CD4-positive, CD25-positive, alpha-beta regulatory T cell (primary cell): ENCODE measurements at places on chromosomes 2 and 18. TPM values are rescaled to one million over a fixed set of nuclear protein-coding genes. Genes with fewer than 3 reads are reported as not detected.

- H3K27ac ChIP-seq = no peak overlapping the region
- no peaks in the 10 kb centered on the region for H3K27me3 ChIP-seq
- no peaks in the 10 kb centered on the region for H3K4me1 ChIP-seq
These were observed 1288.0 kb upstream of the ZEB2 start for GRCh38 chr2:145807968-145808367.

DNA sequence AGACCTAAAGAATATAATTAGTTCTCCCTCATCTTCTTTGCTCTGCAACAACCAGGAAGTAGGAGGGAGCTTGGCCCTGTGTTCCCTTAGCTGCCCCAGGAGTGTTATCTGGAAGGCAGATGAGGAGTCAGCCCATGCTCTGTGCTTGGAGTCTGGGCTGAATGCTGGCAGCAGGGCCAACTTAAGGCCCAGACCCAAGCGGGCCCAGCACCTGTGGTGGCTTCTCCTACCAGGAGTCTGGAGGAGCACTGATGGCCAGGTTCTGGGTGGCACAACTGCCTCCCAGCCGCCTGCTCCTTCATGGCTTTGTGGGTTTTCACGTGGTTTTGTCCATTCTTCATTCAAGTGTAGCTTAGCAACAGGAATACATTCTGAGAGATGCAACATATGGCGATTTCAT, 1910.7 kb upstream of the LRRTM1 start:
- H3K27ac ChIP-seq = no peak overlapping the region
- DNase-seq = no peak
- no peak overlapping the region for H3K4me3 ChIP-seq
- H3K4me1 ChIP-seq = no peaks in the 10 kb centered on the region
- no peaks in the 10 kb centered on the region for H3K27me3 ChIP-seq

AKAIN1 gene
- not detected for total RNA-seq

DNA sequence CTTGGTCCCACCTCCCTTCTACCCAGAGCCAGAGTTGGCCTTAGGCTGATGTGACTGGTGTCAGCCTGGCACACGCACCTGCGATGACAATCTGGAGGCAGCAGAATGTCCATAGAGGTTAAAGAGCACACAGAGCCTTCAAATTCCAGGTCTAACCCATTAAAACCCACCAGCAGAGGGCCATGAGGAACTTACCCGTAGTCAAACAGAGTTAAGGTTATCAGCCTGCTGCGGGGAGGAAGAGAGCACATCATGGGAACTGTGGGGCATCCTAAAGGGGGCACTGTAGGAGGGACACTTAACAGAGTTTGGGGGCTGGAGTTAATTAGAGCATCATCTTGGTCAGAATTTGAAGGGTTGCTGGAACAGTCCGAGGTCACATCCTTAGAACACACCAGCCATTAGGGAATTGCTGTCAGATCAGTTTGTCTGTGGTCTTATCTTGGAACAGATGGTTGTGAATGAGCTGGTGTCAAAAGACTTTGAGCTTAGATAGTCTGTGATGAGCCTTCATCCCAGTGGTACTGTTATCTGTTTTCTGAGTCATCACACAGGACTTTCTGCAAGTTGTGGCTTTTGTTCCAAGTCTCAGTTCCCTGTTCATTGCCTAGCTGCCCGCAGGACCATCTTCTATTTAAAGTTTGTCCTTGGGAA, 248.6 kb downstream of the LOXHD1 start:
- H3K4me1 ChIP-seq = no peaks in the 10 kb centered on the region
- no peaks in the 10 kb centered on the region for H3K36me3 ChIP-seq
- no peak overlapping the region for H3K4me3 ChIP-seq
- H3K27ac ChIP-seq = no peak overlapping the region

GRCh38 chr2:98118161-98118560, 31.2 kb downstream of the VWA3B start:
- H3K27me3 ChIP-seq = peaks cover 13% of the 10 kb centered on the region
- no peaks in the 10 kb centered on the region for H3K36me3 ChIP-seq
- no peaks in the 10 kb centered on the region for H3K4me1 ChIP-seq

GRCh38 chr2:233492078-233492477, 74.5 kb downstream of the USP40 start:
- no peak overlapping the region for H3K27ac ChIP-seq
- peaks cover 19% of the 10 kb centered on the region for H3K36me3 ChIP-seq
- no peaks in the 10 kb centered on the region for H3K4me1 ChIP-seq

ZNF396 gene
- not detected for total RNA-seq

DNA sequence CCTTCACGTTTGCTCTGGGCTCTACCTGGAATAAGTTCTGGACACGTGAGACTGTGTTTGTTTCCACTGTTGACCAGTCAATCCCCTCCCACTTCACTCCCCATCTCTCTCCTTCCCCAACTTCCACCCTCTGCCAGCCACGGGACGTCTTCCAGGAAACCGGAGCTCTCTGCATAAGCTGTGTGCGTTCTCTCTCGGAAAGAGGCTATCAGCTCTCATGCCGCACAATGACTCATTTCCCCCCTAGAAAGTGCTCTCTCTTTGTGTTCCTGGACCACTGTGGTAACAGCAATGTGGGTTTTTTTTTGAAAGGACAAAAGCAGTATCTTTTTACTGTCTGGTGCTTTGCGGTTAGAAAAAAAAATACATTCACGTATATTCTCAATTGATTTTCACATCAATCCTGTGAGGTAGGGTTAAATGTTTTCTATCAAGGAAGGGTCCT, 10.2 kb downstream of the PROKR1 start:
- H3K36me3 ChIP-seq = no peaks in the 10 kb centered on the region
- H3K27ac ChIP-seq = no peak overlapping the region
- no peak for DNase-seq
- peaks cover 20% of the 10 kb centered on the region for H3K27me3 ChIP-seq
- peaks cover 12% of the 10 kb centered on the region for H3K4me1 ChIP-seq

DNA sequence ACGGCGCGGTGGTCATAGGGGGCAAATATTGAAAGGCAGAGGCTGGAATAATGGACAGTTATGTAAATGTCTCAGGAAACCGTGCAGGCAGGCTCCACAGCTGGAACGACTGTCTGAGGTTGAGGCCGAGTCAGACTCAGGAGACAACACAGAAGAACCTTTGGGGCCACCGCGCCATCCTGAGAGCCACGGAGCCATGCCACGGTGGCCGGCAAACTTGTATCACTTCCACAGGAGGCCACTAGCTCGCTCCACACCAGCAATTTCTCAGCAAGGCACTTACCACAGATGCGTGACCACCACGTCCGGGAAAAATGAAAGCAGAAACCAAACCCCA, 156.7 kb upstream of the SALL3 start:
- H3K36me3 ChIP-seq = no peaks in the 10 kb centered on the region
- H3K4me1 ChIP-seq = no peaks in the 10 kb centered on the region

ZC3H8 gene
- total RNA-seq = 16.6 TPM

CCDC148 gene
- total RNA-seq = not detected

DNA sequence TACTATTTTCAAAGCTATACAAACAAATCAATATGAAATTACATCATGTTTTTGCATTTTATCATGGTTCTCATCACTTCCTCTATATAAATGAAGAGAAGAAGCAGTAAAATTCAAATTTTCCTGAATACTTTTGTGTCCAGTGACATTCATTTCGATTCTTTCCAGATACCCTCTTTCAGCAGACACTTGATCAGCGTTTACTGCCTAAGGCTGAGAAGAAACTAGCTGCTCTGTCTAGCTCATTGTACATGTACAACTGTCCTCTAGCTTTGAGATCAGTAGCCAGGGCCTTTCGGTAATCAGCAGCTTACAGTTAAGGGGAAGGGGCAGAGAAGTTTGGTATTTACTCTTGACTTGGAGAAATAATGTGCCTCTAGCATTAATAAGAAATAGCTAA, 4.8 kb downstream of the VRK2 start:
- H3K4me1 ChIP-seq = peaks cover 29% of the 10 kb centered on the region
- H3K36me3 ChIP-seq = peaks cover 8% of the 10 kb centered on the region
- no peak overlapping the region for H3K4me3 ChIP-seq

OTOS gene
- total RNA-seq = not detected

- no peak for DNase-seq
- H3K27ac ChIP-seq = no peak overlapping the region
- H3K4me3 ChIP-seq = no peak overlapping the region
- no peaks in the 10 kb centered on the region for H3K36me3 ChIP-seq
These were observed 241.4 kb downstream of the KCNS3 start for GRCh38 chr2:18119883-18120282.

DNA sequence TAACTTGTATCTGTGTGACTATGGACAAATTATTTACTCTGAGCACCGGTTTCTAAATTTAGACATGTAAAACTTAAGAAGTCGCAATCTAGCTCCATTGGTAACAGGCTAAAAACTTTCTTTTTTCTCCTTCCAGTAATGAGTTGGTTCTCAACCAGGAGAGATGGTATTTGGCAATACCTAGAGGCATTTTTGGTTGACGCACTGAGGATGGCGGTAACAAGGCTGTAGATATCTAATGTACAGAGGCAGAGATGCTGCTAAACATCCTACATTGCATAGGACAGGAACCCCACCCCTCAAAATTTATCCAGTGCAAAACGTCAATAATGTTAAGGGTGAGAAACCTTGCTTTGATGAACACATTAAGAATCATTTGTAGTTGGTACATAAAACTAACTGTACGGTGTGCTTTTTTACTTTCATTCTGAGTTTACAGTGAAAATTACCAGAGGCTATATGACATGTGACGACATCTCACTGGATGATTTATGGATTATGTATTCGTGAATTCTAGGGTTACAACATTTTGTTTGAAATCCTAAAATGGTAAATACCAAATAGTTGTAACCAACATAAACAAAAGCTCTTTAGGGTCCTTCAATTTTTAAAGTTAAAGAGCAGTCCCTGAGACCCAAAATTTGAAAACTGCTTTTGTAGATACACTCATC, 91.3 kb downstream of the TLK1 start:
- no peaks in the 10 kb centered on the region for H3K27me3 ChIP-seq
- peaks cover 26% of the 10 kb centered on the region for H3K36me3 ChIP-seq
- H3K27ac ChIP-seq = no peak overlapping the region
- DNase-seq = no peak

DNA sequence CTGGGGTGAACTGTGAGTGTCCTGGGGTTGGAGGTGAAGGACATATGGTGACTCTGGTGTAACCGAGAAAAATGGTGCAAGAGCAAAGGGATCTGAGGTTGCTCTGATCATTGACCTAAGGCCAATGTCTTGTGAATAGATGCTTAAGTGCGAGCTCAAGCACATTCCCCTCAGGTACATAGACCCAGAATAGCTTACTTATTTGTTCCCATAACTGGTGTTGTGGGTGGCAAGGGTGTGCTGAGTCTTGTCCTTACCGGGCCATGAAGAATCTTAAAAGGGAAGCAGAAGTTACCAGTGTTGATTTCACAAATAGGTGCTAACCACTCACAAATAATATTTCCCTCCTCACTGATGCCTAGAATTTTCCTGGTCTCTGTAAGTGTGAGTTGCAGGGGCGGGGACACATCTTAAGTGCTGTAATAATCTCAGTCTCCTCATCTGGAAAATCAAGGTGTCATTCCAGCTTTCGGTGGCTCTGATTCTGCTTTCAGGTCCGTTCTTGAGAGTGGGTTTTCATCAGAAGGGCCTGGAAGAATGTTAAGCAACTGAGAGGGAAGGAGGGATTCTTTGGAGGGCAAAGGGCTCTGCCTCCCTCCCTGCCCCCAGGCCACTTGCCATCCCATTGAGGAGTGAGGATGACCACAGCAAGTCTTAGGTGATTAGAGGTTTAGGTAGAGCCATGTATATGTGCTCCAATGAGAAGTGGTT, 54.9 kb downstream of the LIPG start:
- no peak for DNase-seq
- H3K4me1 ChIP-seq = no peaks in the 10 kb centered on the region
- no peak overlapping the region for H3K4me3 ChIP-seq

GALNT14 gene
- not detected for total RNA-seq

HOXD13 gene
- not detected for total RNA-seq

CNDP1 gene
- total RNA-seq = 0.15 TPM

GRCh38 chr2:235377176-235377575, 116.7 kb upstream of the AGAP1 start:
- no peak for DNase-seq
- H3K27ac ChIP-seq = no peak overlapping the region
- no peaks in the 10 kb centered on the region for H3K27me3 ChIP-seq
- H3K4me3 ChIP-seq = no peak overlapping the region
- no peaks in the 10 kb centered on the region for H3K4me1 ChIP-seq

- H3K4me1 ChIP-seq = no peaks in the 10 kb centered on the region
- no peak for DNase-seq
- no peaks in the 10 kb centered on the region for H3K27me3 ChIP-seq
- no peak overlapping the region for H3K4me3 ChIP-seq
- H3K36me3 ChIP-seq = no peaks in the 10 kb centered on the region
- H3K27ac ChIP-seq = no peak overlapping the region
These were observed 11.8 kb downstream of the CYP27C1 start for GRCh38 chr2:127208313-127208712.

DNA sequence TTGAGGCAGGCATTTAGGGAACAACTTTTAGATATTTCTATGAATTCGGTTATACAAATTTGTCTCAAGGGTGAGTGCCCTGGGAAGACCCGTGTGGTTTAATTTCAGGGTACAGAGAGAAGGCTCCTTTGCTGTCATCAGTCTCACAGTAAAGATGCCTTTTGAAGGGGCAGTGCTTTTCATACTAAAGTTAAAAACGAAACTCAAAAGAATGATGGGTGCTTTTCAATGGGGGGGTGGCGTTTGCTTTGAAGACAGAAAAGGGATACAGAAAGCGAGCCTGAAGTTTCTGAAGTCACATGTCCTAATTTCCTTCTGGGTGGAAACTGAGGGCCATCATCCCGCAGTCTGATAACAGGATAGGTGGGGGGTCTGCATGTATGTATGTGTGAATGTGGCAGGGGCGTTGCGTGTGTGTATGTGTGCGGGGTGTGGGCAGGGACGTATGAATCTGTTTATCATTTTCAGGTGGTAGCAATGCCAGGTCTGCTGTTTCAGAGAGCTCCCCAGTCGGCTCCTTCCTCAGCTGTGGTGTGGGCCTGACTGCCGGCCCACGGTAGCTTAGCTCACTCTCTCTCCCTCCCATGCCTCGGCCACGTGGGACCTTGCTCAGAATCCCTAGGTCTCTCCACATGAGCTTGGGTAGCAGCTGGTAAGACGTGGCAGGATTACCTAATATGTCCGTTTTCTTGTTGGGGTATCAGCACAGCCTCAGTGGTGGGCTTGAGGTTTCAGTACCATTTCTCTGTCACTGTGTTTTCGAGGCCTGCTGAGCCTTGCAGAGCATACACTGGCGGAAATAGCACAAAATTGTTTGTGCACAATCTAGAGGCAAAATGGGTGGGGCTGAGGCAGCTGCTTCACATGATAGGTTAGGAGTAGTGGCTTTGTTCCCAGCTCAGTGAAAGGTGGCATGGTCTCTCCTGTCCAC, 32.7 kb downstream of the ARHGAP25 start:
- peak overlapping the region; percentile 88 for H3K4me3 ChIP-seq
- peaks cover 5% of the 10 kb centered on the region for H3K36me3 ChIP-seq
- peak; percentile 89 for DNase-seq
- peak overlapping the region; percentile 95 for H3K27ac ChIP-seq

GRCh38 chr2:7691961-7692656, 774.9 kb downstream of the RNF144A start:
- H3K36me3 ChIP-seq = no peaks in the 10 kb centered on the region
- DNase-seq = no peak
- H3K27ac ChIP-seq = no peak overlapping the region
